ENCODE measurements at places on chromosomes 7 and 10.

- no peak for DNase-seq
Measured at GRCh38 chr7:90749774-90750173, 153.7 kb downstream of the CDK14 start.

- DNase-seq = no peak
Measured at GRCh38 chr7:116762971-116763370, 91.0 kb downstream of the MET start.

DNA sequence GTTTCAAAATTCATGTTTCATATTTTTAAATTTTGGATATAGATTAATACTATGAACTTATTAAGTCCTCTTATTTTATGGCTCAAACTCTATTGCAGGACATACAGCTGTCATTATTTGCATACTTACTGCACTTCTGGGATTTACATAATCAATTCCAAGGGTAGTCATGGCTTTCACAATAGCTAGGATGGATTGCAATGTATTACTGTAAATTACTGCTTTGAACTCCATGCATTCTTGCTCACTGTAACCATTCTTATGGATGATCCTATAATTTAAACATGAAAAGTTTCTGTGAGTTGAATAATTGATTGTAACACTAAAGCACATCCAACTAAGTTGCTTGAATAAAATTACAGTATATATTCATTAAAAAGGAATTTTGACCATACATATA, 23.5 kb downstream of the GNAT3 start:
- DNase-seq = no peak

GRCh38 chr10:28967031-28967430, 289.7 kb downstream of the BAMBI start:
- no peak for DNase-seq

- no peak for DNase-seq
Measured at GRCh38 chr10:88172159-88172558, 308.7 kb downstream of the PTEN start.

- DNase-seq = no peak
Measured at GRCh38 chr7:80722616-80723195, 84.3 kb downstream of the CD36 start.

DNA sequence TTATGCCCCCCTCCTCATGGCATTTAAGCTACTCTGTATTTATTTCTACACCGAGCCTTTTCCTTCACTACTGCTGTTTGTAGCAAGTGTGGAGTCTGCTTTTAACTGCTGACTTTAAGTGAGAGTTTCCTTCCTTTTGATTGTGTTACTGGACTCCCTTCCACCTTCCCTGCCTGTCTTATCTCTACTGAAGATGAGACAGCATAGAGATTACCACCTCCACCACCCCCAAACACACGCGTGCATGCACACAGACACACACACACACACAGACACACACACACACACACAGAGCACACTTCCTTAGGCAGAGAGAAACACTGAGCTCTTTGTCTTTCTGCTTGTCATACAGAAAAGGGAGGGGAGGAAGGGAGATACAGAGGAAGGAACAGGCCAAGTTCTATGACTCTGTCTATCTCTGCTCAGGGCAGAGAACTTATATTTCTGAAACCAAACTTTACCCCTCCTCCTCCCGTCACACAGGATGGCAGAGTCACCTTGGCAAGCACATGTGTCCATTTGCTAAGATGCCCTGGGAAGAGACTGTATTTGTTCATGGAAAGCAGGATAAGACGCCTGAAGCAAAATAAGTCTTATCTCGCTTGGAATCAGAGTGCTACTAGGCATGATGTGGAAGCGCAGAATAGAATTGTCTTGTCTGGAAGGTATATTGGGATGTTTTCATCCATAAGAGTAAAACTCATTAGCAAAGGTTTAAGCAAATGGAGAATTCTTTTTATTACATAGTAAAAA, 81.8 kb upstream of the CAV2 start:
- no peak for DNase-seq

DNA sequence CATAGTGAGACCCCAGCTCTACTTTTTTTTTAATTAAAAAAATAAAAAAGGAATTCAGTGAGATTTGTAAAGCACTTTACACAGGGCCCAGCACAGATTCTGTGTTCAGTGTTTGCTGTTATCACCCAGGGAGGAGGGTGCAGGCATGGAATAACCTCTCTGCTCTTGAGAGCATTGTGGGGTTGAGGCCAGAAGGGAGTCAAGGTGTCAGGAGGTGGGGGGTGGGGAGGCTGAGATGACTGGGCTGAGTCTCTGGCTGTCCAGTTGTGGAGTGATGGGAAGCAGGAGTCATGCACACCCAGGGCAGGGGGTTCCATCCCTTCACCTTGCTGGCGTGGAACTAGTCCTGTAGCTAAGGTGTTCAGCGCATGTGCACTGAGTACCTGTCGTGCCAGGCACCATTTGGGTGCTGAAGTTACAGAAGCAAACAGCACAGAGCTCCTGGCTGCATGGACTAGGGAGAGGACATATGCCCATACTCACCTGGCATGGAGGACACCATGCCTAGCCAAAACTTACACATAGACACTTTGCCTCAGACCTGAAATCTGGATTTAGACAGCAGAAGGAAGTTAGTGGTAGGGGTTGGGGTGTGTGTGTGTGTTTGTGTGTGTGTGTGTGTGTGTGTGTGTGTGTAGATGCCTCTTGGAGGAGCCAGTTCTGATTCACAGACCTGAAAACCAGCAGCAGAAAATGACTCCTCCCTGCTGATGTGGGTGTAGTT, 69.2 kb upstream of the LRRC4 start:
- DNase-seq = no peak

DNA sequence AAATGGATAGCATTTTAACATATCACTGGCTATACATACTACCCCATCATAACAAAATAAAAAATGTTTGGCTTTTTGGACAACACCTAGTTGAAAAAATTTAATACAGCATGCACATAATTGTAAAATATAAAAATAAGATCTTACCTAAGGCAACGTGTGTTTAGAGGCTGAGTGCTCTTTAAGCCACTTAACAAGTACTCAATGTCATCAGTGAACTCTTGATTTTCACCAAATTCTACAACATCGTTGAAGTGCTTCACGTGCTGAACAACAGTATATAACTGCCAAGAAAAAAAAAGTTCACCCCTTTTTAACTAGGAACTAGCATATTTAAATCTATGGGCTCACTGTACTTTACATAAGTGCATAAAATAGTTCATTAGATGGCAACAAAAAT, 49.5 kb downstream of the WAPL start:
- DNase-seq = no peak

GRCh38 chr10:6603142-6604125, 23.4 kb upstream of the PRKCQ start:
- DNase-seq = no peak

- no peak for DNase-seq
Measured at GRCh38 chr7:105743351-105744090, 132.9 kb downstream of the ATXN7L1 start.

GRCh38 chr10:110610308-110610774, 33.8 kb upstream of the RBM20 start:
- DNase-seq = no peak

- no peak for DNase-seq
Measured at GRCh38 chr10:5447611-5448071, 35.3 kb downstream of the NET1 start.

DNA sequence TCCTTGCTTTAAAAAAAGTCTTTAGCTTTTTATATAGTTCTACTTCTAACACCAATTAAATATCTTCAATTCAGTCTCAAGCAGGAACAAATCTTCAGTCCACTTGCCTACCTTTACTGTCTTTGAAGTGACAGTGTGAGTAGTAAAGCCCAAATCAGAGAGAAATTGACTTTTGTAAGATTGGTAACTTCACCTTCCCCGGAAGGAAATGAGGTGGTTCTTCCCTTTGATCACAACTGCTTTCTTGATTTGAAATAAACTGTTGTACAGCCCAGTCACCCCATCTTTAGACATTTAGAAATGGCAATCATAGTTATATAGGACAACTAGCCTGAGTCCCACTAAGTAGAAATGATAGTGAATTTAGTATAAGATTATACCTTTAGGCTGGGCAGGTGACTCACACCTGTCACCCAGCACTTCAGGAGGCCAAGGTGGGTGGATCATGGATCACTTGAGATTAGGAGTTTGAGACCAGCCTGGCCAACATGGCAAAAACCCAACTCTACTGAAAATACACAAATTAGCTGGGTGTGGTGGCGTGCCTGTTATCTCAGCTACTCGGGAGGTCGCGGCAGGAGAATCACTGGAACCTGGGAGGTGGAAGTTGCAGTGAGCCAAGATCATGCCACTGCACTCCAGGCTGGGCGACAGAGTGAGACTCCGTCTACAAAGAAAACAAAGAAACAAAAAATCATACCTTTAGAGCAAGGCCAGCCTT, 4.7 kb downstream of the FAS start:
- DNase-seq = no peak

DNA sequence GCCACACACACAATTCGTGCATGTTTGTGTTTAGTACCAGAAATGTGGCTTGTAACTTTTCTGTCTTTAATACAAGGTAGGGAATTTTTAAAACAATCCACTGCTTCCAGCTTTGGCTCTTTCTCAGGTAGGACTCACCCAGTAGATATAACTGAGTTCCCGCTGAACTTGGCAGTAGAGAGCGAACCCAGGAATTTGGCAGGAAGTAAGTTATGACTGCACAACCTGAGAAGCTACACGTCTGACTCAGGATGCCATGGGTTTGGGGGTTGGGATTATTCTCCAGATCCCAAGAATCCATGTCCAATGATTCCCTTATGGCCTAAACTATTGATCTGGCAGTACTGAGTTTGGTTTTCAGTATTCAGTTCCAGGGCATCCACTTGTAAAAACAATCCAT, 499.7 kb downstream of the CALN1 start:
- no peak for DNase-seq

DNA sequence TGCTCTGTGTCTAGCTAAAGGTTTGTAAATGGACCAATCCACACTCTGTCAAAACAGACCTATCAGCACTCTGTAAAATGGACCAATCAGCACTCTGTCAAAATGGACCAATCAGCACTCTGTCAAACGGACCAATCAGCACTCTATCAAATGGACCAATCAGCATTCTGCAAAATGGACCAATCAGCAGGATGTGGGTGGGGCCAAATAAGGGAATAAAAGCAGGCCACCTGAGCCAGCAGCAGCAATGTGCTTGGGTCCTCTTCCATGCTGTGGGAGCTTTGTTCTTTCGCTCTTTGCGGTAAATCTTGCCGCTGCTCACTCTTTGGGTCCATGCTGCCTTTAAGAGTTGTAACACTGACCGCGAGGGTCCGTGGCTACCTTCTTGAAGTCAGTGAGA, 740.5 kb upstream of the POM121L12 start:
- no peak for DNase-seq

GRCh38 chr7:91374321-91374989, 110.2 kb downstream of the FZD1 start:
- no peak for DNase-seq

DNA sequence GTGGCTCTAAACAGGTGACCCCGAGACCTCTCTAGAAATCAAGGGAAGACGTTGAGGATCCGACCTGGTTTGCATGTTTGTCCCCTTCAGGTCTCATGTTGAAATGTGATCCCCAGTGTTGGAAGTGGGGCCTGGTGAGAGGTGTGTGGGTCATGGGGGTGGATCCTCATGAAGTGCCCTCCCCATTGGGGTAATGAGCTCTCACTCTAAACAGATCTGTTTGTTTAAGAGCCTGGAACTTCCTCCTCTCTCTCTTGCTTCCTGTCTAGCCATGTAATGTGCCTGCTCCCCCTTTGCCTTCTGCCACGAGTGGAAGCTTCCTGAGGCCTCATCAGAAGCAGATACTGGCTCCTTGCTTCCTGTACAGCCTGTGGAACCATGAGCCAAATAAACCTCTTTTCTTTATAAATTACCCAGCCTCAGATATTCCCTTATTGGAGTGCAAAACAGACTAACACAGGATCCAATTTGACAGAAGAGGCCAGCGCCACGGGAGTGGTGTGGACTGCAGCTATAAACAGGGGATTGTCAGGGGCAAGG, 10.8 kb upstream of the POLM start:
- no peak for DNase-seq

DNA sequence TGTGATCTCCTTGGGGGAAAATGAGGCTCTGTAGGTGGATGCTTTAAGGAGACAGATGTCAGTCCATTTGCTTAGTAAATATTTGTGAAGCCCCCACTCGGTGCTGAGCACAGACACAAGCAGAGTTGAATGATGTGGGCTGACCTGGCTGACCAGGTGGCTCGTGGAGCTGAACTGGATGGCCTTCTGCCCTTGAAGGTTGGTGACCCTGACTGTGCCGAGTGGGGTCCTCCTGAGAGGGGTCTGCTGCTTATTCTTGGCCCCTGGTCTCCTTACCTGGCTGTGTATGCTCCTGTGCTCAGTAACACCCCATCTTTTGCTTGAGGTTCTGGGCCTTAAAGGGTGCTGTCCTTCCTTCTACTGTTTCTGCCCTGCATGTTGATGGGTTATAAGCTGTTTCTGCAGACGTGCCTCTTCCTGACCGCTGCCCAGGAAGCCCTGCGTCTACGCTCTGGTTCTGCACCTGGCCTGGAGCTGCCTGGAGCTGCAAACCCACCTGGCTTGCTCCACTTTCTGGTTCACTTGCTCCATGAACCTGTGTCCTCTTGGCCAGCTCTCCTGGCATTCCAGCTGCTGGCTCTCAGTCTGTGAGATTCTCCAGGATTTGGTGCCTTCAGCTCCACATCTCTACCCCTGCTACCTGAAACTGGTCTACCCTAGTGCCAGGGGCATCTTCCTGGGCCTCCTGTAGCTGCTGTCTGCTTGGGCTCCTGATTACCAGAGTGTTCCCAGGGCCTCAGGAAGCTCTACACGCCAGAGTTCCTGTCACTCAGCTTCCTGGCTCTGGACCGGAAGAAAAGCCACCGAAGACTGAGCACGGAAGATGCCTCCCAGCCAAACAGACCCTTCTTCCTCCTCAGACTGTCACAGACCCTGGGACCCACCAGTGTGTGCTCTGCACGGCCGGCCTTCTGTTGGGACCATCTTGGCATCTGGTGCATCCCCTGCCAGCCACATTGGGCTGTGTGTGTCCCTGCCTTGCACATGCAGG, 76.5 kb downstream of the ADCY1 start:
- DNase-seq = no peak

DNA sequence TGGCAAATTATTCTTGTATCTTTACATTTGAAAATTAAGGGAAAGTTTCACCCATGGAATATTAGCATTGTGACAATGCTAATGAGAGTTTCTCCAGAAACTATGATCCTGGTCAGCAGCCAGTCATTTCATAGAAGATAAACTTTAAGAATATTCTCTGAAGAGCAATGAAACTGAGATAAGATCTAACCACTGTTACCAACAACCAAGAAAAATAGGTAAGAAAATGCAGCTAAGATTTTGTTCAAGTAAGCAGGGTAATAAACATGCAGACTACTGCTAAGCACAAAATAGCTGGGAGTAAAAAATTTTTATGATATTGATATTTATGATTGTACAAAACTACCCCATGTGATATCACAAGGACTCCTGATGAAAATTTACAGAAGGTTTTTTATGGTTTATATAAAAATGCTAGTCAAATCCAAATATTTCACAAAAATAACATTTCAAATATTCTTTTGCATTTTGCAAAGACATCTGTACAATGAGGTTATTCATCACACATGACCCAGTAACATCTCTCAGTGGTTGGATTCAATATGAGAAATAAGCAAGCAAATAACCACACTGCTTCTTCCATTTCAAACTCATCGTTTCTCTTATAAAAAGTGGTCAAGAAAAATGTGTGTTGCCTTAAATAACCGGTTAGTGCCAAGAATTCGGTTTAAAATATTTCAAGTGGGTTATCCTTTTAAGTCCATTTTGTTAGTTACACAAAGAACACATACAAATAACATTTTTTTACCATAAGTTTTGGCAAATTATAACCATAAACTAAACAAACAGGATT, 251.6 kb downstream of the DIP2C start:
- DNase-seq = no peak

- no peak for DNase-seq
Measured at GRCh38 chr7:151231080-151231479, 1.2 kb upstream of the CHPF2 start.
